ENCODE measurements at places on chromosomes 5 and 9.

DNA sequence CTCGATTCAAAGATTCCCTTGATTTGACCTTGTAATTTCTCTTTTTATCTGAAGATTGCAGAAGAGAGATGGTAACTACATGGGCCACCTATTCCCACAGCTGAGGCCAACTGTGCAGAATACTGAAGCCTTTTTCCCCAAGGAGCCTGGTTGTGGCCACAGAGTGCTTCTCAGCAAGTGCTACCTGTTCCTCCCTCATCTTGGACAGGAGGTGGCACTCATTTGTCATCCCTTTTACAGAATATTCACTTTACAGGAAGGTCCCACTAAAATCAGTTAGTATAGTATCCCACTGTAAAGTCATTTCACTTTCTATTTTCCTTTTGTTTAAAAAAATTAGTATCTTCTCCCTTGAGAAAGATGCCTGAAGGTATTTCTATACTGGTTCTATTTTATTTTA is 346.4 kb downstream of the ARL15 start:
- DNase-seq = no peak

- DNase-seq = peak; percentile 53
These were observed 16.2 kb downstream of the ATPSCKMT start for GRCh38 chr5:10233505-10233904.

GRCh38 chr5:3825531-3826451 is 230.2 kb downstream of the IRX1 start:
- DNase-seq = no peak

DNA sequence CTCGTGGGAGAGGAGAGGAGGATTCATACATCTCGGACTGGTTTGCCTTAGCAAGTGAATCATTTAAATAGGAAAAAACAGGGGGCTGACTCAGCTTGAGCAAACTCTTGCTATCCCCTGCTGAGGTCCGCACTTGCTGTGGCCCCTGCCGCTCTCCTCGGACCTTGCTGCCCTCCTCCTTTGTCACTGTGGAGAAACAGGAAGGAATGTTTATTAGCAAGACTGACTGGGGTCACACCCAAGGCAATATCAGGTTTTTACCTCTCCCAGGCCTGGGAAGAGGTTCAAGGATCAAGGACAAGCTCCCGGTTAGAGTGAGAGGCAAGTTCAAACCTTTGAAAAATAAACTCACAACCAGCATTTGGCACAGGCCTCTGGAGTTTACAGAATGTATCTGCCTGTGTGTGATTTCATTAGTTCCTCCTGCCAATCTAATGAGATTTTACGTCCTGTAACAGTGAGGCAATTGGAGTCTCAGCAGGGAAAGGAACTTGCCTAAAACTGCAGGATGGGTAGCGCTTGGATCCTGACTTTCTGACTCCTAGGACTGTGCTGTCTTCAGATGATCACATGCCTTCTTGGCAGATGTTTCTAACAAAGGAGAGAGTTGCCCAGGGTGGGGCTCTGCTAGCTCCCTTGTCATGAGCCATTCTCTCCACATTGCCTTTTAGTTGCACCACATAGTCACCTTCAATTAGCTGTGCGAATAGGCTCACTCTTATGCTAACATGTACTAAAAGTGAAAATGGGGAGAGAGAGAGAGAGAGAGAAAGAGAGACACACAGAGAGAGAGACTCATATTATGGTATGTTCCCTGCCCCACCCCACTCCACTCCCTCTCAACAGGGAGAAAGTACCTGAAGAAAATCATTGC is 108.6 kb upstream of the CDKN2B start:
- no peak for DNase-seq

- DNase-seq = no peak
These were observed 59.0 kb upstream of the ZBTB43 start for GRCh38 chr9:126745574-126746411.

GRCh38 chr5:107919361-107919760 is 248.6 kb upstream of the EFNA5 start:
- no peak for DNase-seq

DNA sequence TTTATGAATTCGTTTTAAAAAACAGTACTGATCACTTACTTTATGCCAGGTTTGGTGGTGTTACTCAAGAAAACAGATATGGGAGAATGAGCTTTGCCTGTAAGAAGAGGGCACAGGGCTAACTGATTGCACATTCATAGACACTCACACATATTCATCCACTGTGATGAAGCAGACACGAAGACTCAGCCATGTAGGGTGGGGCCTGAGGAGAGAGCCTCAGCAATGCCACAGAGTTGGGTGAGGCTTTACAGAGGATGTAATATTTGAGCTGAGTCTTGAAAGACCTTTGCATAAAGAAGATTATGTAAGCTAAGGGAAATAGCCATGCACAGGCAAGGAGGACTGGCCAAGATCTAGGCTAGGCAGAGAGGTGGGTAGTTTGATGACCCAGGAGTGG is 472.8 kb downstream of the PSAT1 start:
- no peak for DNase-seq

DNA sequence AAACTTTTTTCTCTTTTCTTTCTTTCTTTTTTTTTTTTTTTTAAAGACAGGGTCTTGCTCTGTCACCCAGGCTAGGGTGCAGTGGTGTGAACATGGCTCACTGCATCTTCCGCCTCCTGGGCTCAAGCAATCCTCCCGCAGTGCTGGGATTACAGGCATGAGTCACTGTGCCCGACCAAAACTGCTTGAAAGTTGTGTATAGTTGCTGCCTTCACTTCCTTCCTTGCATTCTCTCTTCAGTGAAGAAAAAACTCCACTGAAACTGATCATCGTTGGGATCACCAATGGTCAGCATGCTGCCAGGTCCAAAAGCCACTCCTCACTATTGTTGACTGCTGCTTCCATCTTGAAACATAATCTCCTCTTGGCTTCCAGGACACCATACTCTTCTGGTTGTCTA is 66.6 kb upstream of the CTNNA1 start:
- no peak for DNase-seq

- no peak for DNase-seq
These were observed 545.9 kb downstream of the RAB3C start for GRCh38 chr5:59128646-59129290.

- DNase-seq = no peak
These were observed 97.6 kb downstream of the PAX5 start for GRCh38 chr9:36936498-36936831.

DNA sequence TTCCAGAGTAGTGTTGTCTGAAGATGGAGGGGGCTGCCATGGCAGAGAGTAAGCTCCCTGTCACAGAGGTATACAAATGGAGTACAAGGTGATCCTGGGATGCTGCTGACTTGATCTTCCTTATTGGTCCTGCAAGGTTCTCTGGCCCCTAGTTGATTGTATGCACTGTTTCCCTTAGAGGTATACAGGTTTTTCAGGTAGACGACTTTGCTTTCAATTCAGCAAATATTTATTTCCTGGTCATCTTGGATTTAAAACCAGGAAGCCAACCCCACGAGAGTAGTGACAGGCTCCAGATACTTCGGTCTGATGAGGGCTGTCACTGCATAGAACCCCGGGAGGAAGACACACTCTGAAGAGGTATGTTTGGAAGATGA is 16.5 kb upstream of the TRIM14 start:
- no peak for DNase-seq

- no peak for DNase-seq
These were observed 44.0 kb downstream of the OLFM1 start for GRCh38 chr9:135131488-135131887.

- DNase-seq = peak; percentile 15
These were observed 5.8 kb upstream of the TERT start for GRCh38 chr5:1300581-1301083.

- no peak for DNase-seq
These were observed 11.6 kb upstream of the ECM2 start for GRCh38 chr9:92547356-92547755.

DNA sequence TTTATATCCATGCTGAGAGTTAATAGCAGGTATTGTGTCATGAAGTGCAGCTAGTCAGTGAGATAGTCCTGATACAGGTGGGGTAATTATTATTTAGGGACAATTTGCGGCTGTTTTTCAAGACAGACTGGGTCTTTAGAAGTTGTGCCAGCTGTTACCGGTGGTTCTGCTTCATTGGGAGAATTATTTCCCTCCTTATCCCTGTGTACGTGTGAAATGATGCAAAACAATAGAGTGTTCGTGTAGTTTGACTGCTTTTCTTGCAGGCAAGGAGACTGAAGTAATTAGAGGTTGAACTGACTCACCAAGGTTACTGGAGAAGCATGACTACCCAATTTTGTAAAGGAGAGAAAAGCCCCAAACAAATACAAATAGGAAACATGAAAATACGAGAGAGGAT is 101.7 kb downstream of the ARRDC3 start:
- no peak for DNase-seq

DNA sequence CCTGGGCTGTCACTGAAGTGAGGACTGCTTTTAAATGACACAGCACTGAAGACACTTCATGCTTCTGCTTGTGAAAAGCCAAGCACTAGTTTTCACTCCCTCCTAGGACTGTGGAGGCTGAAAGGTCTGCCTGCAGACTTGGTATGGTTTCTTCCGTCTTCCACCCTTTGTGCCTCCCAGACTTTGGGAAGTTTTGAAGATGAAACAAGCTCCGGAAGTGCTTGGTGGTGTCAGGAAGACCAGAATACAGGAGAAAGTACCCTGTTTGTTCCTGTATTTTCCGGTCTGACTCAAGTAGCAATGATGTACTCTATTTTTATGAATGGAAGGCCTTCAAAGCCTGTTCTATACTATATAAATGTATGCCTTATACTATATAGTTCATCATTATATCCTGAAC is 222.7 kb downstream of the PDZD2 start:
- DNase-seq = no peak

DNA sequence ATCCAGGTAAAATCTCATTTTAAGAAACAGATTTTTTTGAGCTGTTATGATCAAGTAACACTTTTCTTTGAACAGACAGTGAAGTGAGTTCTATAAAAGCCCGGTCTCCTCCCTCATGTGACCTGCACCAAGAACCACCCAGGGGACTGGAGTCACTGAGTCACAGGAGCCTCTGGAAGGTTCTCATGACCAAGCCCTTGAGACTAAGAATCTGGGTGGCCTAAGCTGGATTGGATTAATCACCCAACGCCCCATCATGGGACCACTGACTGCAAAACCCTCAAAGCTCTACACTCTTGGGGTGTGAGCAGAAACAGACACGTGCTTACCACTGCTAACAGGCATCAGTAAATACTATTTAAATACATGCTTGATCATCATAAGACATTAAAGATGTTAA is 48.4 kb downstream of the SECISBP2 start:
- no peak for DNase-seq

GRCh38 chr9:135681161-135681560 is 18.1 kb downstream of the LCN9 start:
- no peak for DNase-seq

DNA sequence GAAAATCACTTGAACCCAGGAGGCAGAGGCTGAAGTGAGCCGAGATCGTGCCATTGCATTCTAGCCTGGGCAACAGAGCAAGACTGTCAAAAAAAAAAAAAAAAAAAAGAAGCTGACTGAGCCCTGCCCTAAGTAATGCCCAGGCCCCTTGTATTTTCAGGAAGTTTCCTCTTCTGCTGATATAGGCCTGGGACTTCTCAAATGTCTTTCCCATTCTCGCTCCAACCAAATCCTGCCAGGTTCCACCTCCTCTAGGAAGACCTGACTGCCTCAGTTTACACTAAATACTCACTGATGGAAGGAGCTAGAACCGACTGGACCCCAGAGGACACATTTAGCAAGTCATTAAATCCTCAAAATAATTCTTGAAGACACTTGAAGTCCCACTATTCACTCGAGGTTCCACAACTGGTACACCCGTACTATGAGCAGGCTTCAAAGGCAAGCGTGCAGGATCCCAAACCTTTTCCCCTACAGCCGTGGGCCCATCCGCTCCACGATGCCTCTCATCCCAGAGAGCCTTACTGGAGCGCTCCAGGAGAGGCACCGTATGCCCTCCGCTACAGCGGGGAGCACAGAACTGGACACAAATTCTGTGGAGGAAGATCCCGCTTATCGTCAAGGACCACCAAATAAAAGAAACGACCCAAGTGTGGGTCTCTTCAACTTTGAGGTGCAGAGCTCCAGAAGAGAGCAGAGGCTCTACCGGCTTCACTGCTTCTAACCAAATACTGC is 676 bp downstream of the NOL6 start:
- DNase-seq = no peak

DNA sequence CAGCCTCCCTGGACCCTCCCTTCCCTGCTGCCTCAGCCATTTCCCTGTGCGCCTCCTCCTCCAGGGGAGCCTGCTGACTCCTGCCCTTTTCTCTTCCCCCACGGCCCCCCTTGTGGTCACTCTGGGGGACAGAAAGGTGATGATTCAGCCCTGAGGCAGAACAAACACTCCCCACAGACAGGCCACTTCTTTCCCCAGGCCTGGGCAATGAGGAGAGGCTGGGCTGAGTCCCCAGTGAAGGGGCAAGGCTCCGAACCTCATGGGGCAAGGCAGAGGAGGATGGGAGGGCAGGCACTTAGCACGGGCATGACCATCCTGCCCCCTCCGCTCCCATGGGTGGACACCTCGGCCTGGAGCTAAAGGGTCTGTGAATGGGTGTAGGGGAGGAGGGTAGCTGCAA is 21.0 kb downstream of the CSF1R start:
- DNase-seq = peak; percentile 29

DNA sequence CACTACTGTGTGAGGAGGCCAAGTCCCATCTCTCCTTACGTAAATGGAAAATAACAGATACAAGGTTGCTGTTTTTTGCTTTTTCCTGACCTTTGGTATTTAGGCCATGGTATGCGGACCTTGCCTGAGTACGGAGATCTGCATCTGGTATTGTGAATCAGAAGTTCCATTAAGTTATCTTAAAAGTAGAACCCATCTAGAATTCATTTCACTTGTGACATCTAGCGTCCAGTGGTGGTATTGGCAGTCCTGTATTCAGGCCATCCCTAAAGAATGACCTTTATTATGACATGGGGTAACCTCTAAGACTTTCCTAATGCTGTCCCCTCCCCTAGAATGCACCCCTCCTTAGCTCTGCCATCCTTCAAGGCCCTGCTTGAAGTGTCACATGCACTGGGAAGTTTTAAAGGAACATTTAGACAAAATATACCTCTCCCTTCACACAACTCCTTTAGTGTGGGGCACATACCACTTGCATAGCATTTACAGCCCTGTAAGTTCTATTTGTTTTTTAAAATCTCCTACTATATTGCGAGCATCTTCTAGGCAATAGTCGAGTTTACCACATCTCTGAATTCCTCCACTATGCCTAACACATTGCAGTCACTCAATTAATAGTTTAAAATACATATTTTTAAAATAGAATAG is 1.9 kb upstream of the SPDL1 start:
- peak; percentile 64 for DNase-seq

GRCh38 chr9:18496256-18497000 is 22.5 kb downstream of the ADAMTSL1 start:
- no peak for DNase-seq

DNA sequence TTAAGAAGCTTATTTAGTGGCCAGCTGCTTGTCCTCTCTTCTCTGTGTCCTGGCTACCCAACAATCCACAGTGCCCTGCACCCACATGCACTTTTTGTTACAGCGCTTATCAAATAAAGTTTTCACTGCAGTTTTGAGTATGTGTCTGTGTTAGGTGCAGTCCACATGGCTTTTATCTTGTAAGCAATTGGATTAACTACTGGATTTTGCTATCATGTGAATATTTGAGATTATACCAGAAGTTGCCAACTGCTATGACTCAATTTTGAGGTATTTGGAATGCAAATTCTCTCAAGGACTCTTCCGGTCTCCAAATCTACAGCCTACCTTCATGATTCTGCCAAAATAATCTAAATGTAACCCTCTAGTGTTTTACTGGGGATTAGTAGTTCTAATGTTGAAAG is 690.2 kb downstream of the NR2F1-AS1 start:
- DNase-seq = no peak
